ENCODE measurements at places on chromosomes 3 and 15.

DNA sequence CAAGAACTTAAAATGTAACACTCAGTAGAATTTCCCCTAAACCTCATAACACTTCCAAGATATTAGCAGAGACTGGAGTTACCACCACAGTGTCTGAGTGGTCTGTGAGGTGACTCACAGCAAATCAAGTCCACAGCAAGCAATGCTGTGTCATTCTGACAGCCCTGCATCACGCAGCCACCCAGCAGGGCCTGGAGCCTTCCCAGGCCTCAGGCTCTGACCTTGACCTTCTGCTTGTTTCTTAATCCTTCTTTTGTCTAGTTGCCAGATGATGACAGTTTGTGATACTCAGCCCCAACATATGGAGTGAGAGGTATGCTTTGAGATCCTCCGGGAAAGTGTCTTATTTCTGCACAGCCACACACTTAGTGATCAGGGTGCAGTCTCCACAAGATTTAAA, 82.5 kb downstream of the TOP2B start:
- peak; percentile 99 for DNase-seq

DNA sequence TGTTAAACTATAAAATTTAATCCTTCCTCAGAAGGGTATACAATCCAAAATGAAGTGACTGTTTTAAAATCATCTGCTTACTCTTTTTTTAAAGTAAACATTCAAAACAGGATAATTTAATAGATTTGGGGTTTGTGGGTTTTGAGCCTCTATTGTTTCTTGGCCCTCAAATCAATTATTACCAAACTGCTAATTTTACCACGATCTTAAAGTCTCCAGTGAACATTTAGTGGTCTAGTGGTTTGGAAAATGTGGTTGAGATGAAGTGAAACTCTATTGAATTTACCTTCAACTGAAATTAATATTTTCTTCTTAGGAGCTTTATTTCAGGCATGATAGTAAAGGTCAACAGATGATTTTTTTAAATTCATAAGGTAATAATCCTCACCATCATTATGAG, 11.2 kb upstream of the ATP11B start:
- DNase-seq = no peak

DNA sequence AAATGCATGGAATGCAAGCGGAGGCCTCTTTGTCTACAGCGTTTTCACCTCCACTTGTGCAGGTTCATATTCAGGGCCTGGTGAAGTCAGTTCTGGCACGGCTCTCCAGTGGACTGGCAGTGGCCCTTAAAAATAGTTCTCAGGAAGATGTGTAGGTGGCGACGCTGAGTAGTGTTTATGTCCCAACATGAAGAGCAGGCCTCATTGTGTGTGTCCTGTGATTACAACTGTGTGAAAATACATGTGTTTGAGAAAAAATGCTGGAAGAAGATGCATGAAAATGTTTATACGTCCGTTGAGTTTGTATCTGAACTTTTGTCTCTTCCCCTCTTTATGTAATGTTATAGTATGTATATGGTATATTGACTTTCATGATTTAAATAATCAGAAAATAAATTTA, 7.2 kb downstream of the LIPC start:
- peak; percentile 73 for DNase-seq

GRCh38 chr3:161150001-161150525, 44.9 kb upstream of the B3GALNT1 start:
- no peak for DNase-seq

GRCh38 chr3:176579711-176580185, 617.5 kb downstream of the TBL1XR1 start:
- peak; percentile 81 for DNase-seq

- no peak for DNase-seq
Measured at GRCh38 chr15:27028858-27029477, 58.0 kb downstream of the GABRG3 start.

GRCh38 chr15:85555875-85556617, 175.6 kb downstream of the AKAP13 start:
- no peak for DNase-seq

DNA sequence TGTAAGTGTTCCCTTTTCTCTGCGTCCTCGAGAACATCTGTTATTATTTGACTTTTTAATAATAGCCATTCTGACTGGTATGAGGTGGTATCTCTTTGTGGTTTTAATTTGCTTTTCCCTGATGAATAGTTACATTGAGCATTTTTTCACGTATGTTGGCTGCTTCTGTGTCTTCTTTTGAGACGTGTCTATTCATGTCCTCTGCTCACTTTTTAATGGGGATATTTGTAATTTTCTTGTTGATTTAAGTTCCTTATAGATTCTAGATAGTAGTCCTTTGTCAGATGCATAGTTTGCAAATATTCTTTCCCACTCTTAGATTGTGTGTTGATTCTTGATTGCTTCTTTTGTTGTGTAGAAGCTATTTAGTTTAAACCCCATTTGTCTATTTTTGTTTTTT, 179.2 kb downstream of the DOCK3 start:
- no peak for DNase-seq

GRCh38 chr15:63752075-63752684, 81.6 kb downstream of the HERC1 start:
- DNase-seq = peak; percentile 71

DNA sequence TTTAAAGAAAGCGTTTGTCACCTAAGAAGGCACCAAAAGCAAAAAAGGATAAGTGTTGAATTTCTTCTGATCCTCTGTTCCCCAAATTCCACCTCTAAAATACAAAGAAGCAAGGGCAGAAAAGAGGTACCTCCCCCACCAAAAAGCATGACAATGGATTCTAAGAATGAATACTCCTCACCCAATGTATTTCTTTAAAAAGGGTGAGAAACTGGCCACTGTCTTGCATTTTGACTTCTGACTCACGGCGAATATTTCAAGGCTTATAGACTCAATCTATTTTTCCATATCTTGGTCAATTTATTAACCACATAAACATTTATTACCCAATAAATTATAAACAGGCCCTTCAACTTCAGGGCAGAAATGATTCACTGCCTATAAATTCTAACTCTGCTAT, 131.1 kb downstream of the NR1I2 start:
- peak; percentile 78 for DNase-seq

DNA sequence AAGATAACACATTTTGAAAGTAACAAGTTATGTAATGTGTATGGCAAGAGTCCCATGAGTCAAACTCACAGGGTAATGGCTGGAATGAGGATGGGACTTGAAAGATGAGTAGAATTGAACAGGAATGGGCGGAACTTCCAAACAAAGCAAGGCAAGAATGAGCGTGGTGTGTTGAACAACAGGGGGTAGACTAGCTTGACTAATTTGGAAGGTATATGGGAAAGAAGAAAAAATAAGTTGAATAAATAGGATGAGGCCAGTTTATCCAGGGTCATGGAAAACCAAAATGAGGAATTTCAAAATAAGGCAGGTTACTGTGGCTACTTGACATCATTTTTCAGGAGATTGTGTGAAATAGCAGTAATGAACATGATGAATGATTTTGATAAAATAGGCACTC, 2.5 kb upstream of the DPH6 start:
- DNase-seq = no peak

GRCh38 chr15:38758043-38758442, 193.4 kb upstream of the RASGRP1 start:
- DNase-seq = peak; percentile 95

- no peak for DNase-seq
Measured at GRCh38 chr3:7333125-7333524, 472.2 kb downstream of the GRM7 start.

GRCh38 chr15:90774731-90775514, 57.8 kb downstream of the BLM start:
- DNase-seq = peak; percentile 86

GRCh38 chr3:186640929-186641328, 730 bp downstream of the FETUB start:
- no peak for DNase-seq

- DNase-seq = no peak
Measured at GRCh38 chr15:68501616-68502015, 69.7 kb upstream of the ITGA11 start.

- DNase-seq = peak; percentile 54
Measured at GRCh38 chr3:47082519-47082918, 81.4 kb downstream of the SETD2 start.

DNA sequence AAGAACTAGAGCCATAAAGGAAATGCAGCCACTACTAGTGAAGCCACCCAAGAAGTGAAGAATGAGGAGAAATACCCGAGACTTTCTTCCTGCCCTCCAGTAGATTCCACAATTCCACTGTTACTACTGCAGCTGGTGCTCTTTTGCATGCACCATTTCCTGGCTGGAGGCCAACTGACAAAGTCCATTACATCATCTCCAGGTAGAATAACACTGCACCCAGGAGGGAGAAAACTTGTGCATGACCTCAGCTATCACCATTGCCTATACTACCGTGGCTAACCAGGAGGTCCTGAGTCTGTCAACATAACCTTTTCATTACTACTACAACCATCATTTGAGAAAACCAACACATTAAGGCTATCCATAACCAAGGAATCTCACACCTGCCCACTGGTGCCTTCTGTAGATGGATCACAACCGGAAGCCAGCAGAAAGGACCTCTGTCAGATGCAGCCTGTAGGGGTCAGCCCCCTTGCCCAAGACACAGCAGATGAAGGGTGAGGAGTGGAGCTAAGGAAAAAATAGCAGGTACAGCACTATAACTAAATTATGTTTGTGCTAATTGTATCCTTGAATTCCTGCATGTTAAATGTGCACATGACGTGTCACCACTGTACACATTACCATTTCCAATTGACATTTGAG, 200.8 kb upstream of the C2CD4B start:
- no peak for DNase-seq

DNA sequence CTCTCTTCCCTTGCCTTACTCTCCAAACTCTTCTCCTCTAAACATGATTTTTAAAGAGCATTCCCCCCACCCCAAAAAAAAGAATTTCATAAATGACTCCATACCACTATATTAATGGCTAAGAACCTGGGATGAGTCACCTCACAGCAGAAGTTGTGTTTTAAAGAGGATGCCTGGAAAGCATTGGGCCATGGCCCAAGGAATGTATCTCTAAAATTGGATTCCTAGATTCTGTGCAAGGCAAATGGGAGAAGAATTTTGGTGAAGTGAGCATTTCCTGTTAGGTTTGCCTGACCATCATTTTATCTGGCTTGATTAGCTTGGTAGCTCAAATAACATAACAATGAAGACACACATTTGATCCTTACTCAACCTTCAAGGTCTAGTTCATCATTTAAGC, 251.4 kb downstream of the NR1D2 start:
- peak; percentile 85 for DNase-seq

- DNase-seq = no peak
Measured at GRCh38 chr15:73538563-73539211, 94.5 kb downstream of the NPTN start.

- no peak for DNase-seq
Measured at GRCh38 chr15:40317580-40317979, 5.9 kb upstream of the INAFM2 start.

- peak; percentile 22 for DNase-seq
Measured at GRCh38 chr3:188734395-188734794, 437.4 kb upstream of the TPRG1 start.

- DNase-seq = no peak
Measured at GRCh38 chr3:77541203-77541922, 501.5 kb downstream of the ROBO2 start.

GRCh38 chr3:120013481-120013880, 80.8 kb downstream of the GSK3B start:
- peak; percentile 47 for DNase-seq

- DNase-seq = no peak
Measured at GRCh38 chr15:40590667-40591050, 3.4 kb upstream of the KNL1 start.

DNA sequence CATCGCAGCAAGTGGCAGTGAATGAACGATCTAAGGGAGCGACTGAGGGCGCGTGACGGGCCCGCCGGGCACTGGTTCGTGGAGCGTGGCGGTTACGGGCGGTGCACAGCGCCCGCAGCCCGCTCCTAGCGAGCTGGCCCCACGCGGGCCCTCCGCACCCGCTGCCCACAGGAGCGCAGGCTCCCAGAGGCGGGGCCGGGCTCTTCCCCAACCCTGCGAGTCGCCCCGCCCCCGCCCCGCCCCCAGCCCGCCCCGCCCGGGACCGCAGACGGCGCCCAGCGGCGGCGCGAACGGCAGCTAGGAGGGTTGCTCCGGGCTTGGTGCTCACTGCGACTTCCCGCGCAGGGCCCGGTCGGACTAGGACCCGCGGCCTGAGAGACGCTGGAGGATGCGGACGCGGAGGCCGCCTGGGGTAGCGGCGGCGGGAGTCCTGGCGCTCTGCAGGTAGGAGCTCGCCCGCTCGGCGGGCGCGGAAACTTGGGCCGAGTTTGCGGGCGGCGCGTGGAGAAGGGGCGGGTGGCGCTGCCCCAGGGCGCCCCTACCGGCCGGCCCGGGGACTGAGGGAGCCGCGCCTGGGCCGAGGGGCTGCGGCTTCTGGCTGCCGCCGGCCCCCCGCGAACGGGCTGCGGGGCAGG, at the start of gene C15orf39:
TSS of gene C15orf39 (plus strand) at position 267 of the 635 bp plus-strand sequence. CDS start 4,167 bp downstream, outside the sequence.
- peak; percentile 76 for DNase-seq

GRCh38 chr3:187360596-187360995, 7.6 kb upstream of the RTP4 start:
- DNase-seq = peak; percentile 9

DNA sequence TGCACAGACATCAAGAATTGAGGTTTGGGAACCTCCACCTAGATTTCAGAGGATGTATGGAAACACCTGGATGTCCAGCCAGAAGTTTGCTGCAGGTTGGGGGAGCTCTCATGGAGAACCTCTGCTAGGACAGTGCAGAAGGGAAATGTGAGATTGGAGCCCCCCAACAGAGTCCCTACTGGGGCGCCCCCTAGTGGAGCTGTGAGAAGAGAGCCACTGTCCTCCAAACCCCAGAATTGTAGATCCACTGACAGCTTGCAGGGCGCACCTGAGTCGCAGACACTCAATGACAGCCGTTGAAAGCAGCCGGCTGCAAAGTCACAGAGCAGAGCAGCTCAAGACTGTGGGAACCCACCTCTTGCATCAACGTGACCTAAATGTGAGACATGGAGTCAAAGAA, 34.6 kb upstream of the EPHA6 start:
- no peak for DNase-seq

DNA sequence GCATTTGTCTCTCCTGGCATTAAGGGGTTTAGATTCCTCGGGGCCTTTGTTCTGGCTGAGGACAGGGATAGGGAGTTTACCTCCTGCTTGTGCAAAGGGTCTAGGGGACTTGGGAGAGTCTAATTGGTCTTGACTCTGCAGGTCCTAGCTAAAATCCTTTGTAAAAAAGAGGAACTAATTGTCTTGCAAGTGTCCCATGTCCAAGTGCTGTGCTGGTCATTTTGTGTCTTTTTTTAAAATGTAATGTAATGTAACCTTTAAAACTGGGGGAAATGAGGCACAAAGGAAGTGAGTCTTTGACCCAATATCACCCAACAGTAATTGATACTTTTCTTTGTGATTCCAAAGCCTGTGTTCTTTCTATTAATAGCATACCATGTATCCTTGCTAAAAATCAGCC, 14.9 kb upstream of the C3orf80 start:
- no peak for DNase-seq

DNA sequence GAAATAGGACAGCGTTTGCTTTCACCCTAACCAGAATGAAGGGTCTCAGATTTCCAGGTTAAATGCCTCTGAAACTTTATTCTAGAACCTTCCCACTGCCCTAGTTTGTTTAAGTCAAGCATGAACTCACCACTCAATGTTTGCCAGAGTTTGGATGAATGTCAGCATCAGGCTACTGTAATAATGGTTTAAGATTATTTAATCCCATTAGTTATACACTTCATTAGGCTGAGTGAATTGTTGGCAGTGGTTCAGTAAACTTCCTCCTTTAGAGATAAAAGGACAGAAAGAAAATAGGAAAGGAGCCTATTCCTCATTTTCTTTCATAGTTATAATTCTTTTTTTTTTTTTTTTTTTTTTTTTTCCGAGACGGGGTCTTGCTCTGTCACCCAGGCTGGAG, 401.9 kb upstream of the TPRG1 start:
- DNase-seq = no peak
